Cardiac muscle cell (in vitro differentiated cells and primary cell): ENCODE measurements at places on chromosomes 1 and 21. TPM values are rescaled to one million over a fixed set of nuclear protein-coding genes. Genes with fewer than 3 reads are reported as not detected.
A peak's percentile ranks its signal among the peaks of the same experiment; 100 is the strongest.

ARMH1 gene
- 2.4 and 5.7 TPM in 2 replicates for total RNA-seq

HTR1D gene
- 0.09 TPM in 1 of 2 replicates, not detected in the other for total RNA-seq

SH2D2A gene
- 2.7 and 3.8 TPM in 2 replicates for total RNA-seq

DNA sequence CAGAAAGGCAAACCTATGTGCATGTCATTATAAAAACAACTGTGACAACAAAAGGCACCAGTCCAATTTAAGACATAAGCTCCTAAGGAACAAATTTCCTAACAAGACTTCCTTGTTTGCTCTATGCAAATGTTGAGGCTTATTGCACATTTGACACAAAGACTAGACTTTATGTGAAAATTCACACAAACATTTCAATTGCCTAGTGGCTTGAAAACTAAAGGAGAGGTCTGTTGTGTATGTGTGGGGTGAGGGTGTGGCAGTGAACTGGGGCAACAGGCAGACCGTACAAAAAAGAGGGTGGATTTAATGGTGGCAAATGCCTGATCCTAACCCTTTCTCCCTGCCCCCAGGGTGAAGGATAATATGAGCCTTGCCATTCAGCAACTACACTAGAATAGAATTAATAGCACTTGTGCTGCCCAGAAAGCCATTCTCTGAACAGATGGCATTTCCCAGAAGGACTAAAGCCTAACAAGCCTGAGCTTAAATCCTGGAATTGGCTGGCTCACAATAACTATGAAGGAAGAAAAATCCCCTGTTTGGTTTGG is 73.9 kb downstream of the GLUL start:
- DNase-seq, result no peak
- H3K27ac ChIP-seq, result no peak overlapping the region
- H3K4me3 ChIP-seq, result no peak overlapping the region
- no peaks in the 10 kb centered on the region for H3K27me3 ChIP-seq
- no peaks in the 10 kb centered on the region for H3K36me3 ChIP-seq
- no peaks in the 10 kb centered on the region for H3K4me1 ChIP-seq

DNA sequence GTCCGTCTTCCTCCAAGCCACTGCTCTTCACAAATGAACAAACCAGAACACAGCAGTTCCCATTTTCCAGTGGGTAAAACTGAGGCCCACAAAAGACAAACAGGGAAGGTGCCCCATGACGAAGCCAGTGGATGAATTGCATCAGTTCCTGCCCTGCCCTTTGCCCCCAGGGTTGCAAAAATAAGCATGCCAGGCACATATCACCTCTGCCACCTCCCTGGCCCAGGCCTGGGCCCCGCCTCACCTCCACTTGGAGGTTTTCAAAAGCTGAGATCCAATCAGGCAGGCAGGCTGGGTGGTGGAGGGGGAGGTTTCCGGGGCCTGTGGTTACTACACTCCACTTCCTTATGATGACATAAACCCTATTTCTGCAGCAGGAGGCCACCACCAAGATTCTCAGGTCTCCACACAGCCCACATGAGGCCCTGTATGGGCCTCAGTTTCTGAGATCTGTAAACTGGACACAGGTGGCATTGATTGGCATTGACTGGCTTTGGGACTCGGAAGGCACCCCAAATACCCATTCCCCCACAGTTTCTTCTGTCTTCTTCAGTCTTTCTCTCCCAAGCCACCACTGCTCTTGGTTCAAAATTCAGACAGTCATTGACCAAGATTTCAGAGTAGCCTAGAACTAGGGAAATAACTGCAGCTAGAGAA is 4.1 kb downstream of the KIF21B start:
- H3K4me3 ChIP-seq, result no peak overlapping the region
- peaks cover 24% of the 10 kb centered on the region for H3K4me1 ChIP-seq
- H3K27me3 ChIP-seq, result peaks cover 16% of the 10 kb centered on the region
- no peak overlapping the region for H3K27ac ChIP-seq

DNA sequence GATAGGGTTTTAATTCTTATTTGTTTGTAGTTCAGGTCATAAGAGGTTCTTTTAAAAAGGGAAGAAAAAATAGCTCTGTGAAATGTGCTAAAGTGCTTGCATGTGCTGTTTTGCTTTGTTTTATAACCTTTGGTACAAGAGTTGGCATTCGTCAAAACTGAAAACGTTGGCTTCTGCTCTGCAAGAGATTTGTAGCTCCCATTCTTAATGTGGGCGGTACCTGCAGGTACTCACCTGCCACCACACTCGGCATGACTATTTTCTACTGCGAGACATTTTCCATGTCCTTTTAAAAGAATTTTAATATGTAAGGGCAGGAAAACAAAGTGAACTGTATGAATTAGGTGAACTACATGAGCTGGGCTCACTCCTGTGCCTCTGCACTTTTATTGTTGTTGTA is 92.6 kb downstream of the ADARB1 start:
- H3K4me3 ChIP-seq, result no peak overlapping the region
- H3K36me3 ChIP-seq, result no peaks in the 10 kb centered on the region
- no peaks in the 10 kb centered on the region for H3K27me3 ChIP-seq
- H3K27ac ChIP-seq, result no peak overlapping the region

GRCh38 chr1:26877326-26877725 is 12.8 kb downstream of the GPN2 start:
- H3K4me1 ChIP-seq, result no peaks in the 10 kb centered on the region
- H3K27ac ChIP-seq, result no peak overlapping the region
- no peak for DNase-seq
- H3K36me3 ChIP-seq, result peaks cover 17% of the 10 kb centered on the region
- H3K4me3 ChIP-seq, result no peak overlapping the region

GRCh38 chr21:31977816-31978215 is 105.0 kb downstream of the HUNK start:
- H3K27ac ChIP-seq, result no peak overlapping the region
- H3K27me3 ChIP-seq, result no peaks in the 10 kb centered on the region
- H3K4me3 ChIP-seq, result no peak overlapping the region
- DNase-seq, result no peak

DNA sequence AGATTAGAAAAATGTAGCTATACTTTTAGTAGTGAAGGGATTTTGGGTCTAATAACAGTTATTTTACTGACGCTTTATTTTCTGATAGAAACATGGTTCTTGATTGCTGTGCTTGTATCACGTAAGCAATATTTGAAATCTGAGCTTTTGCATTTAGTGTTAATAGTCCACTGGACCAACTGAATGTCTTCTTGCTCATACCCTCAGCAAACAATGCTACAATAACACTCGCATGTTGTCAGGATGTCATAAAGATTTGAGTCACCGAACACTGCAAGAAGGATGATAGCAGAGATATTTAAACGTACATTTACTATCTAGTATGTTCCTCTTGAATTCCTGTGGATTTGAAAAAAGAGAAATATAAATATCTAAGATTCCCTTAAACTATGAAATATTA is 7.5 kb downstream of the DYRK1A start:
- no peaks in the 10 kb centered on the region for H3K36me3 ChIP-seq
- peak overlapping the region; percentile 58 for H3K27ac ChIP-seq
- H3K4me1 ChIP-seq, result peaks cover 33% of the 10 kb centered on the region
- H3K4me3 ChIP-seq, result no peak overlapping the region

DNA sequence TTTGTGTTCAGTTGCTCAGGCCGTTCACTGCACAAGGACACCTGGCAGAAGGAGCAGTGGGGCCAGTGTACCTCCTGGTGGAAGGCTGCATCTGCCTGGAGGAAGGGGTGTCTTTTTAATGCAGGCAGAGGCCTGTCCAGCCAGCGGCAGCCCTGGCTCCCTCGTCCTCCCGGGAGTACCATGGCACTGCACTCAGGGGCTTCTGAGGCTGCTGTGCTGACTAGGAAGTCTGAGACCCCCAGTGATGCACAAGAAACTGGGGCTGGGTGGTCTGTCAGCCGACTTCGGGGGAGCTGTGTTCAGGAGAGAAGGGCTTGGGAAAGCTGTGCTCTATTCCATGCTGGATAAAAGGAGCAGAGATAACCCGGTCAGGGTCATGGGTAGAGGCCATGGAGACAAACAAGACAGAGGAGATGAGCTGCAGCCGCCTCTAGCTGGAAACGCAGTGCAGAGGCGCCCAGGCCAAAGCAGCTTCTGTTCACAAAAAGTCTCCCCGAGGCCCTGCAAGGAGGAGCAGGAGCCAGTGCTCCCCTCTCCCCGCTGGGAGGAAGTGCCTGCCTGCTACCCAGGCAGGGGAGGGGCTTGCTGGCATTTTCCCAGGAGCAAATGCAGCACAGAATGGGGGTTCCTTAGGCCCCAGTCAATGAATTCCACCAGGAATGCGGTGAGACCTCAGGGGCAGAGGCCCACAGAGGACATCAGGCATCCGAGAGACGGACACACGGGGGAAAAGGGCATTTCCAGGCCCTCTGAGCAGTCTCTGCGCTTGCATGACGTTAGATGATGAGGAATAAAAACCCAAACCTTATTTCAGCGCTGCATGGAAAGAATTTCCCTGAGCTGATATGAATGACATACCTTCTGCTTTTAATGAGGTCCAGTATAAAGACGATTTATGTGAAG is 17.2 kb upstream of the C2CD2 start:
- H3K27me3 ChIP-seq, result no peaks in the 10 kb centered on the region
- H3K36me3 ChIP-seq, result no peaks in the 10 kb centered on the region
- H3K27ac ChIP-seq, result no peak overlapping the region
- no peaks in the 10 kb centered on the region for H3K4me1 ChIP-seq

DNA sequence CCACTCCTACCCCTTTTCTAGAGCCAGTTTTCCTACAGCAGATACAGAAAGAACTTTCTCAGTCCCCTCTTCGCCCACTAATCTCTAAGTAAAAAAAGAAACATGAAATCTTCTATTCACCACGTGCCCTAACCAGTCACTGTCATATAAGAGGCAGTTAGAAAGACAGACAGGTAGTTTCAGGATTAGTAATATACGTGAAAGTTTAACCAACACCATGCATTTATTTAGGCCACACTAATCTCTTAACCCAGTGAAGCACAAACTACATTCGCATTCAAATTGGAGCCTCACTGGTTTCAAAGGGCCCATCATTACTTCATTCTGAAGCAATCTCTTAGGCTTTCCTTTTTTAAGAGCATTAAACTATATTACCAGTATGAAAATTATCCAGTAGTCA is 10.1 kb downstream of the GPATCH2 start:
- peaks cover 10% of the 10 kb centered on the region for H3K36me3 ChIP-seq
- no peak overlapping the region for H3K4me3 ChIP-seq
- H3K4me1 ChIP-seq, result no peaks in the 10 kb centered on the region
- no peaks in the 10 kb centered on the region for H3K27me3 ChIP-seq
- no peak overlapping the region for H3K27ac ChIP-seq
